ENCODE measurements at places on chromosomes 4 and X. TPM values are rescaled to one million over a fixed set of nuclear protein-coding genes. Genes with fewer than 3 reads are reported as not detected.

The PDHA2 gene
- total RNA-seq: not detected

The GPR119 gene
- not detected for total RNA-seq

The CNGA1 gene
- total RNA-seq: not detected

The PAGE2B gene
- not detected for total RNA-seq

The ATP1B4 gene
- not detected for total RNA-seq

The F11 gene
- not detected for total RNA-seq

The IL9R gene
- not detected for total RNA-seq

The CNOT6L gene
- total RNA-seq: 83.4 TPM

The SPANXA2 gene
- not detected for total RNA-seq

The GLRA2 gene
- total RNA-seq: not detected

The FAM13A gene
- 1.3 TPM for total RNA-seq

The CYBB gene
- not detected for total RNA-seq

The PNMA3 gene
- 0.09 TPM for total RNA-seq

The USP26 gene
- not detected for total RNA-seq

The CDS1 gene
- 0.05 TPM for total RNA-seq

The TEX13D gene
- not detected for total RNA-seq

The COX7B2 gene
- total RNA-seq: not detected

The RBM3 gene
- 148 TPM for total RNA-seq

The FAAH2 gene
- total RNA-seq: 1.1 TPM

The SORBS2 gene
- 200 TPM for total RNA-seq

The DTHD1 gene
- total RNA-seq: not detected

The CD38 gene
- total RNA-seq: 22.0 TPM

The NPY2R gene
- not detected for total RNA-seq

The AKAP14 gene
- not detected for total RNA-seq

The UGT2B7 gene
- total RNA-seq: 0.09 TPM

The SYN1 gene
- 0.05 TPM for total RNA-seq

The CDX4 gene
- total RNA-seq: not detected

The CXCL6 gene
- 0.37 TPM for total RNA-seq

The ADAMTS3 gene
- total RNA-seq: 0.68 TPM

The CPZ gene
- total RNA-seq: not detected

The OTUD5 gene
- total RNA-seq: 38.2 TPM

The C4orf51 gene
- not detected for total RNA-seq

The YY2 gene
- 3.1 TPM for total RNA-seq

The ADH1B gene
- total RNA-seq: not detected

The DMP1 gene
- total RNA-seq: not detected

The KIF4A gene
- total RNA-seq: 29.6 TPM

The FHIP1A gene
- 0.17 TPM for total RNA-seq

The FGF2 gene
- 41.6 TPM for total RNA-seq

The MAGEA10 gene
- total RNA-seq: not detected

The STK26 gene
- 2.9 TPM for total RNA-seq

The ADGRL3 gene
- total RNA-seq: 0.05 TPM
